ENCODE measurements at places on chromosomes 3 and 15. TPM values are rescaled to one million over a fixed set of nuclear protein-coding genes. Genes with fewer than 3 reads are reported as not detected.

GRAMD2A gene
- 0.30 TPM for total RNA-seq

ZBBX gene
- total RNA-seq, result 0.32 TPM

NPAP1 gene
- total RNA-seq, result not detected

ZNF385D gene
- not detected for total RNA-seq

CCDC80 gene
- 325 TPM for total RNA-seq

ELP6 gene
- 28.5 TPM for total RNA-seq

SLC22A13 gene
- 1.6 TPM for total RNA-seq

FAM81A gene
- total RNA-seq, result 0.30 TPM

SAXO2 gene
- total RNA-seq, result 1.2 TPM

PLA2G4E gene
- total RNA-seq, result not detected

SOX14 gene
- not detected for total RNA-seq

All from smooth muscle cell of the umbilical artery (primary cell).